ENCODE measurements at places on chromosomes 16 and 17.

DNA sequence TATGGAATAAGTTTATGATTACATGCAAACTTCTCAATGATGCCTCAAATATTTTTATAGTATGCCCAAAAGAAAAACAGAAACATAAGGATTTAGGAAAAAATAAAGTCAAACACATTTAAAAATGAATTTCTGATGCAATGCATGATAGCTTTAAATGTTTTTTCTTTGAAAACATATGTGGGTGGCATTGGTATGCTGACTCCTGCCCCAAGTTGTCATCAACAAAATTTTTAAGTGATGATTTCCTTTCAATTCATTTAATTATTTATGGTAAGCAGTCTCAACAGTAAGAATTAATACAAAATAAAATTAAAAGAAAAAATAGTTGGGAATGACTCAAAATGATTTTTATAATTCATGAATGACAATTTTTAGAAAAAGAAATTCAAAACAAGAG, 104.9 kb downstream of the CEP112 start:
- H3K4me1 ChIP-seq: no peaks in the 10 kb centered on the region
- H3K27me3 ChIP-seq: no peaks in the 10 kb centered on the region
- no peak overlapping the region for H3K27ac ChIP-seq
- DNase-seq: no peak
- peaks cover 34% of the 10 kb centered on the region for H3K36me3 ChIP-seq
- no peak overlapping the region for H3K4me3 ChIP-seq

DNA sequence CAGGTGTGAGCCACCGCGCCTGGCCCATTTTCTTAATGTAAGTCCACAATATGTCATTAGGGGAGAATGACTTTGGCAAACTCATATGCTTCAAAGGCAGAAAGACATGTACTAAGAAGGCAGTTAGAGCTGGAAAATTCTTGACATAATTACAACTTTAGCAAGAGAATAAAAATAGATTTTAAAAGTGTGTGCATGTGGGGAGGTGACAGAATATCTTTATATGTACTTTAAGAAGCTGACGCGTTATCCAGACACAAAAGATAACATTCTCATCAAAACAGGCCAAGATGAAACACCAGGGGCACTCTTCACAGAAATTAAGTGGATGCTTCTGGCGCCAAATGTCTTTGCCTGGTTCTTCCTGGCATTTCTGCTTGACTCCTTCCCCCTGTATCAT, 28.2 kb downstream of the GJC1 start:
- no peak overlapping the region for H3K4me3 ChIP-seq
- peaks cover 13% of the 10 kb centered on the region for H3K36me3 ChIP-seq
- H3K27ac ChIP-seq: no peak overlapping the region
- peaks cover 11% of the 10 kb centered on the region for H3K4me1 ChIP-seq
- H3K27me3 ChIP-seq: no peaks in the 10 kb centered on the region
- DNase-seq: no peak

GRCh38 chr16:84360170-84360569, 8.2 kb upstream of the ATP2C2 start:
- peak overlapping the region; percentile 17 for H3K27ac ChIP-seq
- no peaks in the 10 kb centered on the region for H3K36me3 ChIP-seq
- peaks cover 8% of the 10 kb centered on the region for H3K27me3 ChIP-seq
- no peak overlapping the region for H3K4me3 ChIP-seq

GRCh38 chr17:15006421-15007128, 258.6 kb downstream of the PMP22 start:
- no peak overlapping the region for H3K27ac ChIP-seq

DNA sequence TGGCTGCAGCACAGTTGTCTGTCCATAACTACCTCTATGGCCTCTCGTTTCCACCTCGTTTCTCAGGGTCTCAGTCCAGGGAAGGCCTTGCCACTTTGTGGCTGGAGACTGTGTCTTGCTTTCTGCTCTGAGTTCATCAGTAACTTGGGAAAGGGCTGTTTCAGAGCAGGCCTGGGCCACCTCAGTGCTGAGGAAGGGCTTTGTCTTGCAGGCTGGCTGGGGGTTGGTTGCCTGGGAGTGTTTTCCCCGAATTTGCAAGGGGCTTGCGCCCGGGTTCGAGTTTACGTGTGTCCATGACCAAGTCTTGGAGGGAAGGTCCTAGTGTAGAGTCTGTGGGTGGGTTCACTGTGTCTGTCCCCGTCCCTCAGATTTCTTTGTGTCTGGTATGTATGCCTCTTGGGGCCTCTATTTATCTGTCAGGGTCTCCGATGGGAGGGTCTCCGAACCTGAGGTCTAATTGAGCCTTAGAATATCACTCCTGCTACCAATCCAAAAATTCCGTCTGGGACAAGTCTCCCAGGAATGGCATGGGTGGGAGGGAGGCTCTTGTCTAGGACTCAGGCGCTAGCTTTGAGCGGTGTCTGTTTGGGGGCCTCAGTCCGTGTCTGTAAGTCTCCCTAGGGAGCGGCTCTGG, 594 bp upstream of the TGFB1I1 start:
- H3K4me3 ChIP-seq: peak overlapping the region; percentile 73
- DNase-seq: no peak
- peaks cover 50% of the 10 kb centered on the region for H3K27me3 ChIP-seq

- H3K4me3 ChIP-seq: no peak overlapping the region
- peaks cover 7% of the 10 kb centered on the region for H3K4me1 ChIP-seq
- no peak for DNase-seq
- peaks cover 5% of the 10 kb centered on the region for H3K36me3 ChIP-seq
- no peaks in the 10 kb centered on the region for H3K27me3 ChIP-seq
- no peak overlapping the region for H3K27ac ChIP-seq
Measured at GRCh38 chr17:50758524-50758923, 8.8 kb downstream of the ANKRD40CL start.
